ENCODE measurements at places on chromosomes 2 and 18. TPM values are rescaled to one million over a fixed set of nuclear protein-coding genes. Genes with fewer than 3 reads are reported as not detected.

- DNase-seq, result no peak
Observed at GRCh38 chr2:48122166-48122565, 215.9 kb upstream of the FBXO11 start.

DNA sequence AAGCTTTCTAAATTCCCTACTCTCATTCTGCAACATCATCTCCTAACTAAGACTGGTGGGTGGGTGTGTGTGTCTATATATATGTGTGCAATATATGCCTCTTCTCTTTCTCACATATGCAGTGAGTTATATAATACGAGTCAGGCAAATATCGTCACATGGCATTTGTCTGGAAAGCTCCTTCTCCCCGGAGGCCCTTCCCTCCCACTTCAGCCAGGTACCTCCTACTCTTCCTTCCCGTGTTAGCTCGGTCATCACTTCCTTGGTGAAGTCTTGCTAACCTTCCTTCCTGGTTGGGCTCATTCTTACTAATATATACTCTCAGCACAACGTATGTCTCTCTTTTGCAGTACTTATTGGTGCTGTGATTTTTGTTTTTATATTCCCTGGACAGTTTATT is 66.4 kb upstream of the NCK2 start:
- DNase-seq, result no peak

DNA sequence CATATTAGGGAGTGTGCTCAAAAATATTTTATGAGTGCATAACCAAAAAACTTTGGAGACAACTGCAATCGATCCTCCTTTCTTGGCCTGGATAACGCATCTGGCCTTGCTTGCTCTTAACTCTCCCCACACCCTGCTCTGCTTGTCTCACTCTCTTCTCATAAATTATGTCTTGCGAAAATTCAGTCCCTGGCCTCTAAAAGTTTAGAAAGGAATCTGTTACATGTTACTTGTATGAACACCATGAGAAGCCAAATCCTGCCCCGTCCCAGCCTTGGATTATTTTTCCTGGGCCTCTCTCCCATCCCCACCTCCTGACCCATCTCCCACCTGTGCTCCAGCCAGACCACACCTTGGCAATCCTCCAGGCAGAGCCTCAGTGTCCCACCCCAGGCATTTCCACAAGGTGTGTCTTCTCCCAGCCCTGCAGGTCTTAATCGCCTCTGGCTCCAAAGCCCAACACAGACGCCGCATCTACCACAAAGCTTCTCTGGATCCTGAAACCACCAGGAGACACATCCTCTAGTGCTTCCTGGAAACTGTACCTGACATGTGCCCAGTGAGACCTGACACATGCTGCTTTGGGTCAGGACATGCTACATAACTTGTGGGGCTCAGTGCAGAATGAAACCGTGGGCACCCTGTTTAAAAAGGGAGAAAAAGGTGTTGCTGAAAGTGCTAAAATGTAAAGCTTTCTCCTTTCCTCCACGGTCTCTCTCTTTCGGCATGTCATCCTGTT is 99.6 kb upstream of the ST3GAL5 start:
- no peak for DNase-seq

DNA sequence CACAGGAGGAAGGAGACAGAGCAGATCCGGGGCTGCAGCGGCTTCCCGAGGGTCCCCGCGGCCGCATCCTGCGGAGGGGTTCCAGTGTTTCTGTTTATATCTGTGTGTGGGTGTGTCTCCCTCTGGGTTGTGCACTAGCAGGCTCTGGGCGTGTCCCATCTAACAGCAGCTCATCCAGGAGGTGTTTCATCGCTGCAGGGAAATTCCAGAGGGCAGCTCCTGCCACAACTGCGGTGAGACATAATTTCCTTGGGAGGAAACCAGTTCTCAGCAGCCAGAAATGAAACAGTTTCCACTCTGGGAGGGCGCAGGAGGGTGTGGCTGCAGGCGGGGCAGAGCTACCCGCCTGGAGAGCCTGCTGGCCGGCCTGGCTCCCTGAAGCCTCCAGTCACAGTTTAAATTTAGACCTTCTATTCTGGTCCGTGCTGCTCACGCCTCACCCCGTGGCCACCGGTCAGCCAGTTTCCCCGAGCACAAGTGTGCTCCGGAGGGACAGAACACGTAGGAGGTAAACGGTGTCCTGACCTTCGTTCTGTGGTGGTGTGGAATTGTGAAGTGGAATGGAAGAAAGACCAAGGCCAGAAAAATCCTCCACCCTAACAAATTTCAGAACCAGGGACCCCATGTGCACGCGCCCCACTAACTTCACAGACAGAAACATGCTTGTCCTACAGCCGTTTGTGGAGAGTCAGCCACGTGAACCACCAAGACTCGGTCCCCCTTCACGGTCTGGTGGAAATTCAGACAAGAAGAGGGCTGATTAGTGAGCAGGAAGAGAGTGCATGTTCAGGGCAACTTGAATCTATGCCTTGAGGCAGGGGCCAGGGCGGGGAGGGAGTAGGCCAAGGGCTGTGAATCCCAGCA is 50.2 kb downstream of the TEX44 start:
- DNase-seq, result no peak

DNA sequence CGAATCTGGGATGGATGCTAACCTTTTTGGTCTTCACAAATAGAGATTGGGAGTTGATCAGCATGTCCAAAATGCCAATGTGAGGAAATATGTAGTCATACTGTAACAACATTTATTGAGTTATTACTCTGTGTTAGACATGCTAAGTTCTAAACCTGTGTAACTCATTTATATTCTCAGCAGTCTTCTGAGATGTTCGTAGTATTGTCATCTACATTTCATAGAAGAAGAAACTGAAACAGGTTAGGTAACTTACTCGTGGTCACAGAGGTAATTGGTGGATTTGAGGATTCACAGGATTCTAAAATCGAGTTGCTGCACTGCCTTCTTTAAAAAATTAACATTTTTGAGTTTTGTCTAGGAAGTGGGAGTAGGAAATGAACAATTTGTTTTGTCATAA is 162.1 kb downstream of the UBE2E3 start:
- no peak for DNase-seq

DNA sequence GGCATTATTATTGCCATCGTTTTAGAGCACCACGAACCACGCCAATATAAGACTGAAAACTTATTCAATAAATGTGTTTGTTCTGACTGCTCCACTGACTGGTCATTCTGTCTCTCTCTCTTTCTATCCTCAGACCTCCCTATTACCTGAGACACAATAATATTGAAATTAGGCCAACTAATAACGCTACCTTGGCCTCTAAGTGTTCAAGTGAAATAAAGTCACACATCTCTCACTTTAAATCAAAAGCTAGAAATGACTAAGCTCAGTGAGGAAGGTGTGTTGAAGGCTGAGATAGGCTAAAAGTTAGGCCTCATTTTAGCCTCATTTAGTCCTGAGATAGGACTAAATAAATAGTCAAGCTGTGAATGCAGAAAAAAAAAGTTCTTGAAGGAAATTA is 38.8 kb downstream of the G6PC2 start:
- no peak for DNase-seq

- no peak for DNase-seq
Observed at GRCh38 chr2:46284260-46284659, 12.9 kb upstream of the EPAS1 start.

DNA sequence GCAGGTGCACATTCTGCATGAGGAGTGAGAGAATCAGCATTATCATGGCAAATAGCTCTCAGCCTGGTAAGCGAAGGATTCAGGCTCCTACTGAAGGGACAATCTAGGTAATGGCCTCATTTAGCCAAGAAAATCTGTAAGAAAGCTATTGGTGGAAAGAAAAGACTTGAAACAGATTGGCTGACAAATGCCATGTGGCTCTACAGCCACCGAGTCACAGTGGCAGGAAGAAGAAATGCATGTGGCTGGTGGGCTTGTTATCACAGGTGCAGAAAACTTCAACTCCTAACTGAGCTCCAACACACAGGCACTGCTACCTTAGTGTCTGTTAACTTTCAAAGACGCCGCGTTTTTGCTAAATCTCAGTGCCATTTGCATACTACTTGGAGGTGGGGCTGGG is 60.6 kb upstream of the REV1 start:
- DNase-seq, result no peak

DNA sequence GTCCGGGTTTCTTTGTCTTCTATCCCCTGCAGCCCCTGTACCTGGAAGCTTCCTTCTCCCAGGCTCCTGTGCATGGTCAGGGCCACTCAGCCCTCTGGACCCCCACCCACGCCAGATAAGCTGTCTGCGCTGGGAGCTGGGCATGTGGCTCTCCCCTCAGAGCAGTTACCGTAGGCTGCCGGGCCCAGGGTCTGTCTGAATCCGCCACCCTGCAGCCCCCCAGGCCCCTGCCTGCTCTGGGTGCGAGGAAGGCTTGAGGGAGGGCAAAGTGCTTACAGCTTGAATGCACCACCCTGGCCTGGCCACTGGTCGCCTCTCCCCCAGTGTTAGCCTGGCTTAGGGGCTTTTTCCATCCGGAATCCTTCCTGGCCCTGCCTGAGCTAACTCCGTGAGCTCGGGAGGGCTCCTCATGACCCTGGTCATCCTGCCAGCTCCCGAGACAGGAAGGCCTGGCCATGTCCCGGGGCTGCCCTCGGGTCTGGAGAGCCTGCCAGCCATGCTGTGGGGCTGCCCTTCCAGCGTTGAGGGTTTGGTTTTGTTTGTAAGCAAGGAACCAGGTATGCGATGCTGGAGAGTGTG is 50.7 kb downstream of the ODC1 start:
- no peak for DNase-seq

The MYCN gene
- 0.56 TPM for total RNA-seq

The SNTG2 gene
- 4.3 TPM for total RNA-seq

The EFHD1 gene
- total RNA-seq, result 3.0 TPM

The UGT1A10 gene
- total RNA-seq, result not detected

The NCKAP5 gene
- not detected for total RNA-seq
